ENCODE measurements at places on chromosomes 3 and 15. TPM values are rescaled to one million over a fixed set of nuclear protein-coding genes. Genes with fewer than 3 reads are reported as not detected.

SECISBP2L gene
- 45.2 TPM for total RNA-seq

TMCO5A gene
- not detected for total RNA-seq

CHRNA3 gene
- 2.0 TPM for total RNA-seq

BFSP2 gene
- 0.64 TPM for total RNA-seq
